ENCODE measurements at places on chromosomes 7 and 10.

GRCh38 chr10:80289451-80290287 is at the start of gene MAT1A:
Gene MAT1A, minus strand, starts transcription at chr10:80289658. Its CDS starts 235 bp downstream, at chr10:80289423.
- peak; percentile 13 for DNase-seq

DNA sequence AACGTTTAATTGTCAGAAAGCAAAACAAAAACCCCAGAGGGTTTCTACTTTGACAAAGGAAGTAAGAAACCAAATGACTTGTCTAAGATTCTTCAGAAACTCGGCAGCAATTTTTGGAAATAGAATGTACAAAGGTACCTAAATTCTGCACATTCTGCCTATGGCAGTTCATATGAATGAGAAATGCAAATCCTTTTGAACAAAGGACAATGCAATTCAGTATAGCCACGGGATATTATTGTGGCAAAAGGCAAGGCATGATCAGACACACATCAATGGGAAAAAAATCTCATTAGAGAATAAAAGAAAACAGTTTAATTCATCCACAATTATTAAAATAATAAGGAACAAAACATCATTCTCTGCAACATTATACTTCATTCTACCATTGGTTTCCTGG is 93.4 kb downstream of the SEMA3C start:
- no peak for DNase-seq

GRCh38 chr10:62426086-62426485 is 51.9 kb downstream of the ZNF365 start:
- DNase-seq, result no peak

GRCh38 chr7:16660702-16661464 is 14.9 kb downstream of the BZW2 start:
- DNase-seq, result peak; percentile 75

DNA sequence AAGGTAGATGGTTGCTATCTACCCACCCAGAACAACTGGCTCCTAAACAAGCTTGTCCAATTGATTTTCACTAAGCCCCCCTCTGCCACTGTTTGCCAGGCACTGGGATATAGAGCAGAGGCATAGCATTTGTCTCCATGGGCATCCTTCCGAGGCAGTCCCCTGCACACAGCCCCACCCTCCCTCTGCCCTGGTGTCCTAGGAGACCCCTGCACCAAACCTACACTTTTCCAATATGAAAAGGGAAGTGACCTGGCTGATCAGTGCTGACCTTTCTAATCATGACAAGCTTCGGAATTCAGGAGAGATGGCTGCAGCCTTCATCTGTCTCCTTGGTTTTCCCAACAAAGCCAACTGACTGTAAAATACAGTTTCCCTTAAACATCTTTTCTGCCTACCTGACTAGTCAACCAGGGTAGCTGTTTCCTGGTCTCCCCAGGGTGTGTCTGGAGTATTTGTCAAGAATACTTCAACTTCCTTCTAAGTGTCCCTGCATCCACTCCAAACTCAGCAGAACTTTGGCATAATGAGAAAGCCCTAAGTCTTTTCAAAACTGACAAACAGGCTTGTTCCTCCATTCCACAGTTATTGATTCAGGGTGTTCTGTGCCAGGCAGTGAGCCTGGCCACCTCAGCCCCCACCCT is 7.6 kb upstream of the SLC18A3 start:
- DNase-seq, result no peak

GRCh38 chr7:27165996-27166530 is 726 bp upstream of the HOXA9 start:
- no peak for DNase-seq

- peak; percentile 95 for DNase-seq
Measured at GRCh38 chr7:131188367-131189339, 139.0 kb upstream of the MKLN1 start.

DNA sequence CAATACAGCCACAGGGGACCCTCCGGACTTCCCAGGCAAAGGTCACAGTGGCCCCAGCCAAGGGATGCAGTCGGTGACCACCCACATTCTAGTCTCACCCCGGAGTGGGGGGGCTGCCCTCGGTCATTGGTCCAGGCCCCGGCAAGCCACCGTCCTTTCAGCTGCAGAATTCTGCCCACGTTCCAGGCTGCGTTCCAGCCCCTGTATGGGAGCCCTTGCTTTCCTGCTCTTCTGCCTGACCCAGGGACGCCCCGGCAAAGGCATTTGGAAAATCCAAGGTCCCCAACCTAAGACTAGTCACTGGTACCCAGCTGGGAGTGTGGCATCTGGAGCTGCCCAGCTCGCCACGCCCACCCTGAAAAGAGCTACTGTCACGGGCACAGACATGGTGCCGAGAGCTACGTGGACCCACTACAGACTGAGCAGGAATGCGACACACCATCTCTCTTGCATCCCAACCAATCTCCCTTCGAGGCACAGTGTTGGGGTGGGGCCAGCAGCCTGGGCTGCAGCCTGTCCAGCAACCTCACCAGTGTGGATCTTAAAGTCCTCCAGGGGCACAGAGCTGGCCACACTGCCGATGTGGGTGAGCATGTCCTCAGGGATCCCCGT is 18.6 kb downstream of the OGDHL start:
- no peak for DNase-seq

DNA sequence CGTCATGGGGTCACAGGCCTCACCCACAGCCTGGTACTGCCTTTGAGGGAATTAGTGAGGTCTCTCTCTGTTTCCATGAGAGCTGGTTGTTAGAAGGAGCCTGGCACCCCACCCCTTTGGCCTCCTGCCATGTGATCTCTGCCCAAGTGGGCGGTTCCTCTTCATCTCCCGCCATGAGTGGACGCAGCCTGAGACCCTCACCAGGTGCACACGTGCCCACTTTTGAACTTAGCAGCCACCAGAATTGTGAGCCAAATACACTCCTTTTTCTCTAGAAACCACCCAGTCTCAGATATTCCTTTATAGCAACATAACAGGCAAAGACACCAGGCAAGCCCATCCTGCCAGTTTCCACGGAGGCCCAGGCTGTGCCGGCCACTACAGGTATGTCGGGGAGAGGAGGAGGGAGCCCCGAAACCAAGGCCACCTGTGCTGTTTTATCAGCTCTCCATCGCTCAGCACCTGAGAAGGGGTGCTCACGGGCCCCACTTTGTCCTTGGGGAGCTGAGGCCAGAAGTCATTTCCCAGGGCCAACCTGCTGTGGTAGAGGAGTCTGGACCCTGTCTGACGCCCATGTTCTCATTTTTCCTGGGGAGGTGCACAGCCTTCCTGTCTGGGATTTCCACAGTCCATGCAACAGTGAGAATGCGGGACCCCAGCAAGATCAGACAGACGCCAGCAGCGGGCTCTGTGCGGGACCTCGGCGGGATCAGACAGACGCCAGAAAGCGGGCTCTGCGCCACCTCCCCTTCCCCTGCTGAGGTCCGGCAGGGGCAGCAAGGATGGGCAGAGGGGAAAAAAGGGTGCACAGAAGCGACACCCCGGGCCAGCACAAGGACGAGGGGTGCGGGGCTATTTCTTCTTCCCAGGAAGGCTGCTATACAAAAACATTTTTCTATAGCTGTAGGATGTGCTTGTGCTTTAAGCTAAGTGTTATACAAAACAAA is 220.5 kb downstream of the ELFN1 start:
- DNase-seq, result no peak

GRCh38 chr7:151498495-151498894 is 21.2 kb downstream of the RHEB start:
- no peak for DNase-seq

- no peak for DNase-seq
Measured at GRCh38 chr10:36026081-36026480, 384.0 kb upstream of the FZD8 start.

DNA sequence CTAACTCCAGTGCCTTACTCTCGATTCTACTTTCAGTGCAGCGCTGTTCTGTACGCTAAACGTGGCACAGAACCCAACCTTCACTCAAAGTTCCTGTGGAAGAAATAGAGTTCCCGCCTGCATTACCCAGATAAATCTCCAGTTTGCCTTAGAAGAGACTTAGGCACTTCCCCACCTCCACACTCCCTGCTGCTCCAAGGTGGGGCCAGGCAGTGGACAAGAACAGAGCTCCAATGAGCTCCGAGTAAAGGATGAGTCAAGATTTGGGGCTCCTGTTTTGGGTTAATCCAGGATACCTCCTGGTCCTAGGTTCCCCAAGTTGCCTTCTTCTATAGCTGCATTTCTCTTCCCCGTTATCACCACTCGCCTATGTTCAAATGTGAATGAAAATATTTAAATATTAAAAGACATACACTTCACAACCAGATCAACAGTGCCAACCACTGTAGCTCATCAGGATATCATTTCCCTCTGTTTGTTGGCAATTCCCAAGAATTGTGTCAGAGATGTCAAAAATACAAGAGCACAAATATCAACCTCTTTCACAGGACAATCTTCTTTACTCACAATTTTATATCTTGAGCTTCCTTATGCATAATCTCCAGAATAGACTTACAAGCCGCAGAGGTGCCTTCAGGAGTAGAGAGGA is 48.0 kb downstream of the MALSU1 start:
- no peak for DNase-seq

DNA sequence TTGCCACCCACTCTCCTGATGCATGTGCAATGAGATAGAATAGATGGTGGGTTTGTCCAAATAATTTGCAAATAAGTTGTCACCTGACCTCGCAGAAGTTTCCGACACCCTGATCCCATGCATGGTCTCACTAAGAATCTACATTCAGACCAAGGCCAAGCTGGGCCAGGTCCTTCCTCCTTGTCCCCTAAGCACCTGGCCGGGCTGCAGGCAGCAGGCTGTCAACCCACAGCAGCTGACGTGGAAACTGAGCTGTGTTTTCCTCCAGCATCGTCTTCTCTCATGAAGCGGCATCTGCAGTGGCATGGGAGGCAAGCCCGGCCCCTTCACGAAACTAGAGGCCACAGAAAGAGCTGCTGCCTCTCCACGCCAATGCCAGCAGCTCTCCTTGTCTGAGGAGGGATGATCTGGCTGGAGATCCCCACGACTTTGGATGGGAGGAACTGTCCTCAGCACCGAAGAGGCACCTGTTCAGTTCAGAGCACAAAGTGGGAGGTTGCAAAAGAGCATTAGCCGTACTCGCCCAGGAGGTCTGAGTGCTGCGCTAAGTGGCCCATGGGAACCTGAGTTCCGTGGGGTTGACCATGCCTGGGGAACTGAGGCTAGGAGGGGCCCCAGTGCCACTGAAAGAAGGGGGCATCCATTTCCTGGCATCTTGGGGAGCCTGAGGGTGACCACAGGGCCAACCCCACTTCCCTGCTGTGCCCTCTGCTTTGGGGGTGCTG is 110.5 kb upstream of the INSIG1 start:
- no peak for DNase-seq

DNA sequence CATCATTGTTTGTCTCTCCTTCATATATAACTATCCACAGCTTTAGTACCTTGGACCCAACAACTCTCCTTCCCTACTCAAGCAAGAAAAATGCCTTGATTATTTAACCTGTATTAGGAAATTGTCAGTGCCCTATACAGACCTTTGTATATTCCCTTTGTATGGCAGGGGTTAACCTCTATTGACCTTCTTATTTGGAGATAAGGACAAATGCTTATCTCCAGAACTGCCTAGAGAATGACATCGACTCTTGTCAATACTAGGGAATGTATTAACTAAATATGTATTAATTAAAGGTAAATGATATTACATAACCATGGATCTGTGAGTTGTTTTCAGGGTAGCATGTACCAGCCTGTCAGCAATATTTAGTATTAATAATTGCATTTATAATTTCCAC is 10.4 kb upstream of the AKR1D1 start:
- no peak for DNase-seq

DNA sequence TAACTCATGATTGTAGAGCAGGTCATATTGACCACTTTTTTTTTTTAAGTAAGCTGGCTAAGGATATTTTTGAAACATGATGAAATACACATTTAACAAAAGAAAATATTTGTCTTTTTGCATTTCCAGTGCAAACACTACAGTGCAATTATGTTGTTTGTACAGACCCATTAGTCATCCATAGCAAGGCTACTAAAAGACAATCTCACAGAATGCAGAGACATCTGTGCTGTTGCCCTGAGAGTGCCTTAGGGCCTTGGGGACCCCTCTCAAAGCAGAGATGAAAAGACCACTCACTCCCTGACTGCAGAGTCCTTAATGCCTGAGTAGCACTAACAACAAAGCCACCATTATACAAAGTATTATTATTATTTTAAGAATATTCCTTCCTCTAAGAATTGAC is 104.5 kb downstream of the NRCAM start:
- DNase-seq, result no peak

DNA sequence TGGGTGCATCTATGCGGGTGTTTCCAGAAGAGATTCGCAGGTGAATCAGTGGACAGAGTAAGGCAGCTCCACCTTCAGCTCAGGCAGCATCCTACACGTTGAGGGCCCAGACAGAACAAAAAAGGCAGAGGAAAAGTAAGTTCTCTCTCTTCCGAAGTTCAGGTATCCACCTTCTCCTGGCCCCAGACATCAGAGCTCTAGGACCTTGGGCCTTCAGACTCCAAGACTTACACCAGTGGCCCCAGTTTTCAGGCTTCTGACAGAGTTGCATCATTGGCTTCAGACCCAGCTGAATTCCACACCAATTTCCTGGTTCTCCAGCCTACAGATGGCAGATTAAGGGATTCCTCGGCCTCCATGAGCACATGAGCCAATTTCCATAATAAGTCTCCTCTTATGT is 102.2 kb upstream of the GPR26 start:
- no peak for DNase-seq

- no peak for DNase-seq
Measured at GRCh38 chr7:36279200-36279925, 110.3 kb upstream of the ANLN start.

DNA sequence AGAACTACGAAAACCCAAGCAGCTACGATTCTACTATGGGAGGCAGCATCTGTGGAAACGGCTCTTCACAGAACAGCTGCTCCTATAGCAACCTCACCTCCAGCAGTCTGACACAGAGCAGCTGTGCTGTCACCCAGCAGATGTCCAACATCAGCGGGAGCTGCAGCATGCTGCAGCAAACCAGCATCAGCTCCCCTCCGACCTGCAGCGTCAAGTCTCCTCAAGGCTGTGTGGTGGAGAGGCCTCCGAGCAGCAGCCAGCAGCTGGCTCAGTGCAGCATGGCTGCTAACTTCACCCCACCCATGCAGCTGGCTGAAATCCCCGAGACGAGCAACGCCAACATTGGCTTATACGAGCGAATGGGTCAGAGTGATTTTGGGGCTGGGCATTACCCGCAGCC is 81.6 kb upstream of the SAMD8 start:
- DNase-seq, result no peak

- DNase-seq, result no peak
Measured at GRCh38 chr7:55073976-55074528, 55.2 kb downstream of the EGFR start.

GRCh38 chr7:54901840-54902239 is 117.0 kb upstream of the EGFR start:
- DNase-seq, result no peak

GRCh38 chr7:105674200-105674920 is 93.1 kb upstream of the EFCAB10 start:
- no peak for DNase-seq

- DNase-seq, result no peak
Measured at GRCh38 chr7:80960244-80960795, 41.5 kb upstream of the SEMA3C start.
